ENCODE measurements at places on chromosomes 4 and X.

GRCh38 chrX:5976332-5976731, 252.3 kb downstream of the NLGN4X start:
- no peak for DNase-seq

DNA sequence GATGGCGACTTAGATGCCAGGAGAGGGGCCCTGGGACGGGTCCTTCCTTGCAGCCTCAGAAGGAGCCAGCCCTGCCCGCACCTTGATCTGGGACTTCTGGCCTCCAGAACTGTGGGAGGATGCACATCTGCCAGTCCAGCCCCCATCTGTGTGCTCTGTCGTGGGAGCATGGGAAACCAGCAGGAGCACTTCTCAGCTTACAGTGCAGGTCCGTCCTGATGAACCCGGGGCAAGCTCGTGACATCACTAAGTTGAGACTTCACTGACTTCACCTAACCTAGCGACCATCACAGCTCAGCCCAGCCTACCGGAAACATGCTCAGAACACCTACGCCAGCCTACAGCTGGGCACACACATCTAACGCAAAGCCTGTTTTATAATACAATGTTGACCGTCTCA, 38.1 kb downstream of the ABLIM2 start:
- DNase-seq = no peak

DNA sequence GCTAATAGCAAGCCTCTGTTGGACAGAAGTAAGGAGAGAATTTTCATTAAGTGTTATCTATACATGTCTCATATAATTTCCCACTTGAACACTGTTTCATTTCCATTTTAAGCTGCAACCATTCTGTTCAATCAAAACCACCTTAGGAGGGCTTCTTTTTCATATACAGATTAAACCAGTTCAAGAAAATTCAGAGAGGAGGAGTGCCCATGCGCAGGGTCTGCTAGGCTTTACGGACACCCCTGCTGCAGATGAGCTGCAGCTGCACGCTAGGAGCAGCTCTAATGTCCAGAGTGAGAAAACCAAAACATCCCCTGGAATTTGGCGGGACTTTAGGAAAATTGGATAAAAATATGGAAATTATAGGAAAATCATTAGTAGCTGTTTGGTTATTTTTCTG, 541.0 kb downstream of the SPRY1 start:
- no peak for DNase-seq

DNA sequence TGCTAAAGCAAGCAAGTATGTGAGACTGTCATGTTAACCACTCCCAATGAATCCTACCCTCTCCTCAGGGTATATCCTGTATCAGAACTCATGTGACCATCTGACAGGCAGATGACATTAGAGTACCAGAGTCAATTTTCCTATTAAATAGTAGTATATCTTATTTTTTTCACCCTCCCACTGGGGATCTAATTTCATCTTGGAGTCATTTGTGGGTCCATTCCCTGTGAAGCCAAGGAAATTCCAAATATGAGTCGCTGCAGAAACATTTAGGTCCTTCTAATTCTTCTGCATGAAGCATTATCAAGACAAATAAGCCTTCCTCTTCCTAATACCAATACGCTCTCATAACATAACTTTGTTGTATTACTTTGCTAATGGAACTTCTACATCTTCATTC, 52.2 kb upstream of the BLTP1 start:
- DNase-seq = no peak

DNA sequence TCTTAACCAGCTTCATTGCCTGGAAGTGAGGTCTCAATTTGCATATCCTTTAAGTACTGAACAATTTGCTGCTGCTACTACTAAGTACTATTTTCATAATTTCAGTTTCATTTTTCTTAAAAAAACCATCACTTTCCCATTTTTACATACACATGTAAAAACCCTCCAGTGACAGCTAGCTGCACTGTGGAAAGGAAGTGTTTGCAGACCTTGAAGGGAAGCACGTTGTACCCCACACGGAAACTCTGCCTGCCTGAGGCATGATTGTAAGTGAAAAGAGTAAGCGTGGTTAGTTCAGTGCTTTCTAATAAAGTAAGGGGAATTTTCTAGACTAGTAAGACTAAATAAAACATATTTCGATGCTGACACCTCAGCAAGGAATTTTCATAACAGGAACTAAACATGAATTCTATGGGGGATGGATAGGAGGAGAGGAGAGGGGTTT, 103.6 kb downstream of the RAPGEF2 start:
- no peak for DNase-seq

- DNase-seq = no peak
Observed at GRCh38 chr4:3703677-3704521, 62.3 kb upstream of the ADRA2C start.

DNA sequence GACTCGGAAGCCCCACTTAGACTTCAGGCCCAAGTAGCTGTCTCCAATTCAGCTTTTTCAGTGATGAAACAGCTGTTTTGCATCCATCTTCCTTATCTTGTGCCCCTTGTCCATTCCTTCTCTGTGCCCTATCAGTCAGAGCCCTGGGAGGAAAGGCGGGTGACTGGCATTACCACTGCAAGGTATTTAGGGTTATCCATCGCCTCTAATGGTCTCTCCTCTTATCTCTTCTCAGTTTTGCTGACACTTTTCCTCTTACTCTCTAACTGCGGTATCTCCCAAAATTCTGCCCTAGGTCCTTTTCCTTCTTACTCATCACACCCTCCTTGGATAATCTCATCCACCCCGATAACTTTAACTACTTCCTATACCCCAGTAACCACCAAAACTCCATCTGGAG, 13.7 kb downstream of the GAB3 start:
- no peak for DNase-seq

GRCh38 chr4:681736-682451, 7.1 kb downstream of the SLC49A3 start:
- DNase-seq = no peak

GRCh38 chr4:154551872-154552686, 1.9 kb upstream of the PLRG1 start:
- peak; percentile 84 for DNase-seq

GRCh38 chrX:3346501-3347259, at the start of gene MXRA5:
Gene MXRA5, minus strand, starts transcription at chrX:3346652. Its CDS starts 2,819 bp downstream, at chrX:3343833.
- peak; percentile 2 for DNase-seq
